Activated CD4-positive, alpha-beta T cell treated with anti-CD3 and anti-CD28 coated beads, Interleukin-2, amount 50 U/mL, for 16 hours (primary cell): ENCODE measurements at places on chromosomes 6 and 20.

DNA sequence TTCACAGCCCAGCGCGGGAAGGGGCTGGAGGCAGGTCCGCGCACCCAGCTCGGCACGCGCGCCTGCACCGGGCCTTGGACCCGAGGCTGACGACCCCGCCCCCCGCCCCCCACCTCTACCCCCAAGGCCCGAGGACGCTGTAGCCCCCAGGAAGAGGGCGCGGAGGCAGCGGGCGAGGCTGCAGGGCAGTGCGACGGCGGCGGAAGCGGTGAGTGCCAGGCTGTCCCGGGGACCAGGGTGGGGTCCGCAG lies 1.2 kb downstream of the LIME1 start:
- no peak for DNase-seq

DNA sequence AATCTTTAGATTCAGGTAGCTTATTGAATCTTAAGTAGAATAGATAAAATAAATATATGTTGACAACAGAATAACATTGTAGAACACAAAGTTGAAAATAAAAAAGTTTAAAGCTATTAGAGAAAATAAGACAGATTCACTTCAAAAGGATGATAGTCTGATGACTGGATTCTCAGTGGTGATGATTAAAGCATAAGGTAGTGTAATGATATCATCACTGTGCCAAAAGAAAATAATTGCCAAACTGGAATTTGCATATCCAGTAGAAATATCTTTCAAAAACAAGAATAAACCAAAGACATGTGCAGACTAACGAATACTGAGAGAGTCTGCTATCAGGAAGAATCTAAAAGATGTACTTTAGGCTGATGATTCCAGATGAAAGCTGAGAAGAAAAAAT lies 30.2 kb downstream of the ENPP1 start:
- DNase-seq = no peak

DNA sequence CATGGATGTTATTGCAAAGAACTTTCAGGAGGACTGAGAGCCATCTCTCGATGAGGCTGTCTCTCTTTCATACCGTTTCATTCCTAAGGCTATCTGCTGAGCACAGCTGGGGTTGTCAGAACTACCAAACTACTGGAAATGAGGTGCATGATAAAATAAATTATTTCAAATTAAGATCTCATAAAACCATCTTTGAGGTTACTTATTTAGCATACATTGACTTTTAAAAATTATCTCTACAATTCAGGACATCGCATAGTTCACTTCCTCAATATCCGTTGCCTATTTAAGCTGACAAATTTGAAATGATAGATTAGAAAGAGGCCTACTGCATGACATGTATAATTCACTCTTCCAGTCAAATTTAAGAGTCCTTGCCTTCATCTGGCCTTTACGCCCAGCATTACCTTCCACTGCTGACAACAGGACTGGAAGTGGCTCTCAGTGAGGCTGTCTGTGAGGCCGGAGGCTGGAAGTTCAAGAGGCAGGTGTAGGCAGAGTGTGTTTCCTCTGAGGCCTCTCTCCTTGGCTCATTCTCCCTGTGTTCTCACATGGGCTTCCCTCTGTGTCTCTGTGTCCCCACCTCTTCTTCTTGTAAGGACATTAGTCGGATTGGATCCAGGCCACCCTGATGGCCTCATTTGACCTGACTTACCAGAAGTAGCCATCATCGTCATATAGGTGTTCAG lies 12.8 kb upstream of the DUSP22 start:
- DNase-seq = no peak

- DNase-seq = peak; percentile 31
Observed at GRCh38 chr6:158322724-158323560, 10.7 kb downstream of the TULP4 start.
